Stomach (tissue), 19 donors: ENCODE measurements at places on chromosomes 6 and 20. TPM values are rescaled to one million over a fixed set of nuclear protein-coding genes. Genes with fewer than 3 reads are reported as not detected.

DNA sequence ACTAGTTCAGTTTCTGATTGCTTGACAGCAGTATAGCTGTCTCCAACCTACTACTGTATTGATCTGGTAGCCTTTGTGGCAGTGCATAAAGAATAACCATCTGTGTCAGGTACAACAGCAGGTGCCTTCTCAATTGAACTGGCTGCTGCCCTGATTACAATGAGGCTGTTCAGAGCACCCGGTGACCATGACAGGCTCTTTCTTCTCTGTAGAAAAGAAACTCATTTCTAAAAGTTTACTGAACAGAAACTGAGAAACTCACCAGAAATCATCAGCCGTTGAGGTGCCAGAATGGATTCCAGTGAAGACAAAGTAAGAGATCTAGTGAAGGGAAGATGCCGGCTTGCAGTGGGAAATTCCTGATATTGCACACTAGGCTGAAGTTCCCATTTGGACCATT, 954.4 kb downstream of the PHF3 start:
- H3K27ac ChIP-seq = no peak overlapping the region
- DNase-seq = no peak
- no peaks in the 10 kb centered on the region for H3K36me3 ChIP-seq
- H3K4me1 ChIP-seq = no peaks in the 10 kb centered on the region
- H3K27me3 ChIP-seq = no peaks in the 10 kb centered on the region

DNA sequence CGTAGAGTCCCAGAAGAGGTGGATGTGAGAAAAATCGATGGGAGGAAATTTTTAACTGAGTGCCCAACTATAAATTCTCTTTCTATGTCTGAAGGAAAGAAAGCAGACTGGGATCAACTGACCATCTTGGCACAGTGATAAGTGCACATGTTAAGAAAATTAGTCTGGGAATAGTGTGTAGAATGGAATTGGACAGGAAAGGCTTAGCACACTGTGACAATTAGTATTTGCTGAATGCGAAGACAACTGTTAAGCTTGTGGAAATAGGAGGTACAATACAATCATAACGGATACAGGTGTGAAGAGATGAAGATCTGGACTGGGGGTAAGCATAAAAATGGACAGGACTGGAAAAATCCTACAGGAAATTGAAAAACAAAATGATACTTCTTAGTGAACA, 114.3 kb downstream of the FAM50B start:
- H3K4me3 ChIP-seq = no peak overlapping the region
- no peaks in the 10 kb centered on the region for H3K27me3 ChIP-seq
- no peak overlapping the region for H3K27ac ChIP-seq
- H3K4me1 ChIP-seq = no peaks in the 10 kb centered on the region
- H3K36me3 ChIP-seq = no peaks in the 10 kb centered on the region

DNA sequence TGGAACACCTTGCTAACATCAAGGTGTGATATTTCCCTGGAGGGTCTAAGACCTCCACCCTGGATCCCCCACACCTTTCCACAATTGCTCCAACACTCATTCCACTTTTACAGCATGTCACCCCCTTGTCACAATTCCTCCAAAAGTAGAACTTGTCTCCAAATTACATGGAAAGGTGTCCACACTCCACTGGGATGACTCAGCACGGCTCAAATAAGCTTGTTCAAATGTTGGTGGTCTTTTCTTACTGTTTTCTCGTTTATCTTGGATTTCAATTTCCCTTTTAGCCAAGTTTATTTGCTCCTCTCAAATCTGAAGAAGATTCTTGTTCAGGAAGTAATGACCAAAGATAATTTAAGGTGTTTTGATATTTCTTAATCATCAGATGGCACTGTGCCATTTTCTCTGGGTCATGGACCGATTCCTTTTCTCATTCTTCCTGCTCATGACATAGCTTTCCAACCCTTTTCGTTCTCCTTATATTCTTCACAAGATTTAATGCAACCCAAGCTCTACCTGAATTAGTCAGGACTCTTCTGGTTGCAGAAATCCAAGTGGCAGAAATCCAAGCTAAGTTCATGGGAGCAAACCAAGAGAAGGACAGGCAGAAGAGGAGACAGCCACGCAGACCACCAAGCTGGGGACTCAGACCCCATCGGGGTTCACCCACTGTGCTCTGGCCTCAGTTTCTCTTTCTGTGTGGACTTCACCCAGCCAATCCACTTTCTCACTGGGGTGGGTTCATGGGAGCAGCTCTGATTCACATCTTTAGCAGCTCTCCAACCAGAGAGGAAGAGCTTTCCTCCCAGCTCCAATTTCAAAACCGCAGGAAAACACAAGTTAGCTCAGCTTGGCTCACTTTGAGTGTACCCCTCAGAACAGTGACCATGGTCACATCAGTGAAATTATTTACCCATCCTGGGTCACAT, 110.5 kb upstream of the CDYL start:
- no peaks in the 10 kb centered on the region for H3K27me3 ChIP-seq
- H3K4me1 ChIP-seq = no peaks in the 10 kb centered on the region
- DNase-seq = no peak
- no peak overlapping the region for H3K27ac ChIP-seq

Gene DEFB124
- total RNA-seq = not detected

Gene PNPLA1
- total RNA-seq = not detected

Gene CST11
- not detected for total RNA-seq
